ENCODE measurements at places on chromosomes 12 and 14. TPM values are rescaled to one million over a fixed set of nuclear protein-coding genes. Genes with fewer than 3 reads are reported as not detected.

POTEM gene
- total RNA-seq: not detected

IRF2BPL gene
- total RNA-seq: 11.2 TPM

SDS gene
- 0.07 TPM for total RNA-seq

SALL2 gene
- 1.9 TPM for total RNA-seq

RPL10L gene
- not detected for total RNA-seq

MAP3K9 gene
- under 0.01 TPM for total RNA-seq

GYS2 gene
- not detected for total RNA-seq

NRIP2 gene
- total RNA-seq: not detected

TAS2R7 gene
- total RNA-seq: 0.14 TPM

GALNT16 gene
- 0.07 TPM for total RNA-seq

RNASE1 gene
- 105 TPM for total RNA-seq

C12orf54 gene
- total RNA-seq: not detected

TSPAN8 gene
- 0.22 TPM for total RNA-seq

PRR4 gene
- 2.3 TPM for total RNA-seq

NOS1 gene
- 0.14 TPM for total RNA-seq

TMEM179 gene
- not detected for total RNA-seq

TMEM52B gene
- total RNA-seq: not detected

PALS1 gene
- total RNA-seq: 39.4 TPM

LRRC43 gene
- 0.57 TPM for total RNA-seq

PRKAG1 gene
- 56.5 TPM for total RNA-seq

CCNT1 gene
- 34.4 TPM for total RNA-seq

SDSL gene
- 2.8 TPM for total RNA-seq

KIF21A gene
- total RNA-seq: 27.9 TPM

KRT75 gene
- not detected for total RNA-seq

GPR68 gene
- 0.36 TPM for total RNA-seq

DAO gene
- not detected for total RNA-seq

OTX2 gene
- total RNA-seq: not detected

KRT77 gene
- not detected for total RNA-seq

RD3L gene
- not detected for total RNA-seq

ARID2 gene
- total RNA-seq: 30.1 TPM
